ENCODE measurements at places on chromosomes 12 and 14. TPM values are rescaled to one million over a fixed set of nuclear protein-coding genes. Genes with fewer than 3 reads are reported as not detected.

Gene CLEC4D
- not detected for total RNA-seq

Gene DPF3
- 0.16 TPM for total RNA-seq

Gene FMNL3
- total RNA-seq, result 1.3 TPM

Gene FAM186B
- total RNA-seq, result 0.15 TPM

Gene KRT86
- total RNA-seq, result 27.0 TPM

Gene CEBPE
- total RNA-seq, result not detected

Gene PAX9
- 1.6 TPM for total RNA-seq
